A673 (cell line): ENCODE measurements at places on chromosomes 3 and 15. TPM values are rescaled to one million over a fixed set of nuclear protein-coding genes. Genes with fewer than 3 reads are reported as not detected.

The TLNRD1 gene
- total RNA-seq: 21.0 and 21.8 TPM in 2 replicates

The WDR93 gene
- not detected in 2 replicates for total RNA-seq

The CCDC39 gene
- not detected in 2 replicates for total RNA-seq

The IGSF10 gene
- 10.5 and 13.6 TPM in 2 replicates for total RNA-seq

The CDHR4 gene
- total RNA-seq: 0.48 TPM in 1 of 2 replicates, not detected in the other

The GOLGA8N gene
- 3.1 and 4.3 TPM in 2 replicates for total RNA-seq

The FOXB1 gene
- total RNA-seq: not detected in 2 replicates

The SLCO2A1 gene
- total RNA-seq: not detected in 2 replicates

The THSD4 gene
- 2.4 and 3.5 TPM in 2 replicates for total RNA-seq

The SSUH2 gene
- 2.5 and 3.6 TPM in 2 replicates for total RNA-seq
